Right ventricle myocardium superior (tissue), 1 donor: ENCODE measurements at places on chromosomes 12 and 14. TPM values are rescaled to one million over a fixed set of nuclear protein-coding genes. Genes with fewer than 3 reads are reported as not detected.
A peak's percentile ranks its signal among the peaks of the same experiment; 100 is the strongest.

TULP3 gene
- 4.6 TPM for total RNA-seq

PMEL gene
- total RNA-seq: 0.83 TPM

UNC79 gene
- 0.22 TPM for total RNA-seq

TMEM253 gene
- 0.43 TPM for total RNA-seq

KRT81 gene
- total RNA-seq: not detected

DGKA gene
- 9.5 TPM for total RNA-seq

OR4E1 gene
- total RNA-seq: not detected

DPPA3 gene
- not detected for total RNA-seq

SLCO1B1 gene
- total RNA-seq: not detected

TGFB3 gene
- total RNA-seq: 20.7 TPM

ACSM4 gene
- not detected for total RNA-seq

PIWIL1 gene
- total RNA-seq: not detected

DNAJC22 gene
- total RNA-seq: 0.16 TPM

DNA sequence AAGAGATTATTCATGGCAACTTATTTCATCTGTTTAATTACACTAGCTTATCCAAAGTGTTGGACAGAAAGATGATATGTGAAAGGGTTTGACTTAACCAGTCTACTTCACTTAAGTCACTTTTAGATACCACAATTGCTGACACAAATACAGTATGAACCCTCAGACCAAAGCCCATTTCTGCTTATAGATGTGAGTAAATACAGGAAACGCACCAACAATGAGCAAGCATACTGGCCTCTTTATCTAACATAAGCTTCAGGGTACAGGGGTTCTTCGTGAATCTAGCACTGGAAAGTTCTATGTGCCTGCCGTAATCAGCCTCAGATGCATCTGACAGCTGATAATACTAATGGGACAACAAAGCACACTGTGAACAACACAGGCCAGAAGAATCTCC is 209.6 kb downstream of the MED13L start:
- no peak for DNase-seq

DNA sequence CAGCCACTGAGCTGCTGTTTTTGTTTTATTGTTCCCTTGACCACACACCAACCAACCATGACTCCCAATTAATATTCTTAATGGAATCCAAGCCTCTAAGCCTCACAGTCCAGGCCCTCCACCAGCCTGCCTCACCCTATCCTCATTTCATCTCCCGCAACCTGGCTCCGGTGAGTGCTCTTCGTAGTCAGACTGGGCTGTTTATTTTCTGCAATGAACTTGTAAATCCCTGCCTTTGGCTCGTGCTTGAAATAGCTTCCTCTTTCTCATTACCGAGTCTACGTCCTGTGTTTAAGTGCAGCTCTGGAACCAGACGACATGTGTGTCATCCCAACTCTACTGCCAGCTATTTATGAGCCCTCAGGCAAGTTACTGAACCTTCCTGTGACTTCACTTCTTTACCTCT is 12.4 kb upstream of the ETFBKMT start:
- no peak for DNase-seq

GRCh38 chr12:55612646-55613045 is 24.0 kb upstream of the OR10P1 start:
- DNase-seq: no peak

- no peak for DNase-seq
Measured at GRCh38 chr14:72024043-72024407, 91.8 kb downstream of the RGS6 start.

DNA sequence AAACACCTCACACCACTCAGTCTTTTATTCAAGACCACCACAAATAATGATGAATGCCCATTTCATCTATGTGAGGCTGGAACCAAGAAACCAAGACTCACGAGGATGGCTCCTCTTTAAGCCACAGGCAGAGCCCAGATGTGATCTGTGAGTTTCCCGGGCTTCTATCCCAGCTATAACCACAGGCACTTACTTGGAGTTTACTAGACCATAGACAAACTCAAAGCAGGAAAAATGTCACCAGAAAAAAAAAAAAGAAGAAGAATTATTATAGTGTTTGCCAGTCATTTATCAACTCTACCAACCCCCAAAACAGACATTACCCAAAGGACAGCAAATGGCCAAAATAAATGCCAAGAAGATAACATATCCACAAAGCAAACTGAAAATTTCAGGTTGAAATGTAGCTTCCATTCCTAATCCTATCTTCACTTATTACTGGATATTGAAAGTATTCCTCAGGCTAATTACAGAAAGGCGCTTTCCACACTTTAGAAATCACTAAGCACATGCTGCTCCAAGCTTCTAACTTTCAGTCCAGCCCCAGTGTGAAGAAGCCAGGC is 44.7 kb downstream of the ZFYVE1 start:
- DNase-seq: no peak

DNA sequence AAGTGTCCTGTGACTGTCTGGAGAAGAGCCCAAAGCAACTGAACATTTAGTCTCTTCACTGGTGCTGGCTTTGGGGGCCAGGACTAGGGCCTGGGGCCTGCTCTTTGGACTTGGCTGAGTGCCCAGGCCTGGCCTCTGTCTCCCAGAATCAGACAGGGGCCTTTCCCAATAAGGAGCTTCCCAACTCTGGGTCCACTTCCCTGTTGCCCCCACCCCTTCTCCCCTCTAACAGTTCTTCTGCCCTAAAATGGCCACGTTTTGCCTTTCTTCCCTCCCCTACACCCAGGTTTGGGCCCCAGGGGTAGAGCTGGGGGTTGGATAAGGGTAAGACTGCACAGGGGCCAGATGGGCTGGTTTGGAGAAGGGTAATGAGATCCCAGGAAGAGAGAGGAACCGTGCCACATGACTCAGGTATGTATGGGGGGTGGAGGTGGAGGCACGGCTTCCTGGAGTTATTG is 10.0 kb upstream of the ITGA5 start:
- DNase-seq: no peak

DNA sequence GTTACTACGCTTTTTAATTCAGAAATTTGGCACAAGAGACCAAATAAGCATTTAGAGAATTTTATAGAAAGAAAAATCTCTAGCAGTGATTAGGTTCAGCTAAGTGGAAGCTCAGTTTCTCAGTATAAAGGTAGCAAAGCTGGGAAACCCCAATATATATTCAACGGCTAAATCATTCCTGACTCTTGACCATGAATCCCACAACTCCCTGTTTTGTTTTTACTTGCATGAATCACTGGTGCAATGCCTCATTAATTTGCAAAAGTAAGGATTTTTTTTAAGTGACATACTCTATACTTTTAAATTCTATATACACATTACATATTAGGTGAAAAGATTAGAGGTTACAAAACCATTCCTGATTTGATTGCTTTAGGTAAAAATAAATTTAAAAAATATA is 74.3 kb upstream of the PLEKHG7 start:
- no peak for DNase-seq

DNA sequence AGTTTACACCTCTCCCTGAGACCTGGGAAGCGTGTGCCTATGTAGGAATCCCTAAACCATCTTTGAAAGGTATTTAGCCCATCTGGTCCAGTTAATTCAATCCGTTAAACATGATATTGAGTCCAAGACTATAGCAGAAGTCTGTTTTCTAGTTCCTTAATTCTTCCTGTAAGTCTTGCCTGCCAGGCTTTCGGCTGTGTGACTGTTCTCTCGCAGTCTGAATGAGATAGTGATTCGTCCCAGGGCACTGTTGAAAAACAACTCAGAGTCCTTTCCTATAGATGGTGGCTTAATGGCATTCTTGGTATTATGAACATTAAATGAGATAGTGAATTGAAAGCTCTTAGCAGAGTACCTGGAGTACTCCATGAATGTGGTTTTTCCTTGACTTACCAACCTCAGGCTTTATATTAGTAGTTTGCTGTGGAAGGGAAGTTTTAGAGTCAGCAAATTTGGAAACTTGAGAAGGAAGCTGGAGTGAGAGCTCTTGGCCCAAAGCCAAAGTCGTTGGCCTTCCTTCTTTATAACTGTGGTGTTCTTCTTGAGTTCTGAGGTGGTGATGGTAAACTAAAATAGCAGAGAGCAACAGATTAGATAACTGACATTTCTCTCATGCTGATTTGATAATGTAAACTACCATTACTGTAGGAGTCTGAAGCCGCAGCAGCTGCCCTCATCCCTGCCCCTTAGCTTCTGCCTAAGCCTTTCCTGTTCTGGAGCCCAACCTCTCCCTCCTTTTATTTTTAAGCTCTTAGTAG is 76.5 kb downstream of the TGFB3 start:
- peak; percentile 65 for DNase-seq

DNA sequence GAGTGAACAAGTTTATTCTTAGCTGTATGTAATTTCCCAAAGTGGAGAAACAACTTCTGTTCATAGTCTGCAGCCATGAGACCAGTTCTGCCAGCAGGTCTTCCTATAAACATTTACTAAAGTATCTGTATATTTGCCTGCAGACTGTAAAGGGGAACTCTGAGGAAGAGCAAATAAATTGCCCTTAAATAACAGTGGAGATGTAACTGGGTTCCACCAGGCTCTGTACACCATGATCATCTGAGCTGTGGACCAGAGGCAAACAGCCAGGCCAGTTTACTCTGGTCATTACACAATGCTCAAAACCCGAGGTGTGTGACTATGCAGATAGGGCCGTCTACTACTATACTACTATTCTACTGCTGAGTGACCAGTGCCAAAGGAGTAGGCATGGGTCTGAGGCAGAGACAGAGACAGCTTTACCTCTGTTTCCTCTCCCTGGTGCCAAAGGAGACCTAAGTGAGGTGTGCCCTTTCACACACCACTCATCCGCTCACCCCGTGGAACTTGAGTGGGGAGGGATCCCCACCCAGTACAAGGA is 21.1 kb upstream of the CERS5 start:
- no peak for DNase-seq

- no peak for DNase-seq
Measured at GRCh38 chr12:30827101-30828066, 72.6 kb upstream of the CAPRIN2 start.

DNA sequence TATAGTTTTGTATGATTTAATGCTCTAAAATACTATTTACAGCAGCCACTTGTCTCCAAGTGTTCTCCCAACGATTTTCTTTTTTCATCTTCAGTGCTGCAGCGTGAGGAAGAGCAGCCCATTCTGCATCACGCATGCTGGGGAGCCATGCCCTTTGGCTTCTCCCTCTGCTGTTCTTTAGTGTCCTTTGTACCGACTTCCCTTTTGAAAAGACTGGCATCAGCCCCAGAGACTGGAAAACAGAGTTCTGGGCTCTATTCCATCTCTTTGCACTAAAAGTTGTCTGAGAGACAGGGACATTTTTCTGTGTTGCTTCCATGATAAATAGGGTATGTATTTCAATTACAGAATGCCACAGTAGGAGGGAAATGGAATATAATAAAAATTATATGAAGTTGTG is 105.1 kb downstream of the RERG start:
- no peak for DNase-seq

DNA sequence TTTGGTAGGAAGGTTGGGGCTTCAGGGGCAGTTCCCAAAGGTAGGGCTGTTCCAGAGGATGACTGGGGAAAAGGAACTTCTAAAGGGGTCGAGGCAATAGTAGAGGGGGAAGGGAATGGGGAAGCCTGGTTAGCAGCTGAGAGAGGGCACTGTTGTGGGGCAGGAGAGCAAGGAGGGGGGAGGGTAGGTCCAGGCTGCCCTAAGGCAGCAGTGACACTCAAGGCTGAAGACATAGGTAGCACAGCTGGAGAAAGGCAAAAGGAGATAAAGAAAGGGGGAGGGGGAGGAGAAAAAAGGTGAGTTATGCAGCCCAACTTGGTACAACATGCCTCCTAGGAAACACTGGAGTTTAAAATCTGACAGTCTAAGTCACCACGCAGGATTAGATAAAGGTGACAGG is 3.9 kb downstream of the NACA start:
- DNase-seq: no peak

DNA sequence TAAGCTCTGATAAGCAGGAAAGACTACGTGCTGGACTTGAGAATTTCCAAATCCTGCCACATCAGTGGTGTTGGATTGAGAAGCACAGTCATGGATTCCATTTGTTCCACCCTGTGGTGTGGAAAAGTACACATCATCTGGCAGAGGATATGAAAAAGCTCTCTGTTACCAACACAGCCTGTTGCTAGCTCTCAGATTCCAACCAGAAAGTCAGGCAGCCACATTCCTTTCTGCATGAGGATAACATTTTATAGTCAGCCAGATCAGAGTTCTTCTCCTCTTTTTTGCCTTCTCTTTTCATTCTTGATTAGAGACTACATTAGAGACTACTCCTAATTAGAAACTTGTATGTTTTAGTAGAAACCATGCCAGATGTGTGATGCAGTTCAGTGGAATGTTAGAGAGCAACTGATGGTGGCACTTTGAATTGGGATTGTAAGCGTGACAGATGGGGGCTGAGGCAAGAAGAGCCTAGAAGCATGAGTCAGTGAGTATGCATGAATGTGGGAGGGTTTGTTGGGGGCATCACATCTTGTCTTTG is 61.2 kb upstream of the STXBP6 start:
- DNase-seq: no peak

DNA sequence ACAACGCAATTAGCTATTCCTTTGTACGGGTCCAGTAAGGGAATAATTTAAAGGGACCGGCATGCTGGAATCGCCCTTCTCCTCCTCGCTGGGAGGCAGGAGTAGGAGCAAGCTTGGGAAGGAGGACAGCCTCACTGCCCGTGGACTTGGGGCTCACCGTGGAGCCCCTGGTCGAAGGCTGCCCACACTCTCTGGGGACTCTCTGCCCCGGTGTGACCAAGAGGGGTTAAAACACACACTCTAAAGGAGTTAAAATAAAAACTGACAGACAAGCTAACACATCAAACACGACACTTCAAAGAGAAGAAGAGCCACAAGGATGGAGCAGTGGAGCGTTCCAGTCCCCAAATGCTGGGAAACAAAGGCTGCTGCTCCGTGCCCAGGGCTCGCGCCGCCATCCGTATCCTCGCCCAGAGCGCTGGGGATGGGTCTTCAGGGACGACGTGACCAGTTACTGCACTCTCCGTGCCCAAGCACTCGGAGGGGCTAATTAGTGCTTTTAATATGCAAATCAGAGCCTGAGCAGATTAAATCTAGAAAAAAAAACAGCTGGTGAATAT is 123.3 kb downstream of the PAPOLA start:
- DNase-seq: no peak

DNA sequence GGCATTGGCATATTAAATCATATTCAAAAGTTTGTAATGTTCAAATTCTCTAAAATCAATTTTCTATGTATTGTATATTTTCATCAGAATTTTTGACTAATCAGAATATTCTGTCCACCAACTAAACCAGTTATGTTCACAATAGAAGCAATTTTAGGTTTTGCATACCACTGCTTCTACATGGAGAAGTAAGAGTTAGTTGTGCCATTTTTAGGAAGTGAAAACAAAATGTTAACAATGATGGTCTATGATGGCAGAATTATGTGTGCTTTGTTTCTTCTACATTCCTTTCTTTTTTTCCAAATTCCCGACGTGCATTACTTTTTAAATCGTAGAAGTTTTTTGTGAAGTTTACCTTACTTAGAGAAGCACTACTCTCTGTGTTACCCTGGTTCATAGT is 29.5 kb downstream of the ABHD12B start:
- no peak for DNase-seq

DNA sequence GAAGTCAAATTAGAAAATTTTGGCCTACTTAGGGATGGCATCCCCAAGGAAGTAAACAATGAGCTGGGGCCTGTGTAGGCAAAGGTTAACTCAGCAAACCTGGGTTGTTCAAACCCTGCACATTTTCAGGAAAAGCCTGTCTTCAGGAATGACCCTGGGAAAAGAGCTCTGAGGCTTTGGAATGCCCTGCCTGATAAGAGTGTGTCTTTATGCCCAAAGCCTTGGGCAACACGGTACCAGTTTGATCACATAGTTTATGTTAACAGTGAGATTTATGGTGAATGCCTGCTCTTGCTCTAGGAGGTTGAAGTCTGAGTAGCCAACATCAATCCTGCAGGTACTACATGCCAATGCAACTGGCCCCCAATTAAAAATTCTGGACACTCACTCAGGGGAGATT is 28.2 kb upstream of the STAB2 start:
- no peak for DNase-seq

- DNase-seq: no peak
Measured at GRCh38 chr12:12265571-12266388, 1.1 kb downstream of the LRP6 start.
